ENCODE measurements at places on chromosomes 3 and 15.

DNA sequence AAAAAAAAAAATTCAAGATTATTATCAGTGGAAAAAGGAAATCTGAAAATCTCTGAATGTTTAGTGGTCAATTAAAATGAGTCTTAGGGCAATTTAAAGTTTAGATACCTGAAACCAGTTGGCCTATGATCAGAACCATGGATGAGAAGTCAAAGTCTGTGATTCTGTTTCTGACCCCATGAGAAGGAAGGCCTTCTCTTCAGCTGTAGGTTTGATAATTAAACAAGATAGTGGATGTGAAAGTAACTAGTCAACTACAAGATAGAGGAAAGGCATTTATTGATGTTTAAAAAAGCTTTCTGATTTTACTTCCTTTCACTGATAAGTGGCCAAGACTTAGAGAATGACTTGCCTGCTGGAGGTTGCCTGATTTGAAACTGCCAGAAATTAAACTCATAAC lies 8.7 kb downstream of the PLS1 start:
- no peak for DNase-seq

DNA sequence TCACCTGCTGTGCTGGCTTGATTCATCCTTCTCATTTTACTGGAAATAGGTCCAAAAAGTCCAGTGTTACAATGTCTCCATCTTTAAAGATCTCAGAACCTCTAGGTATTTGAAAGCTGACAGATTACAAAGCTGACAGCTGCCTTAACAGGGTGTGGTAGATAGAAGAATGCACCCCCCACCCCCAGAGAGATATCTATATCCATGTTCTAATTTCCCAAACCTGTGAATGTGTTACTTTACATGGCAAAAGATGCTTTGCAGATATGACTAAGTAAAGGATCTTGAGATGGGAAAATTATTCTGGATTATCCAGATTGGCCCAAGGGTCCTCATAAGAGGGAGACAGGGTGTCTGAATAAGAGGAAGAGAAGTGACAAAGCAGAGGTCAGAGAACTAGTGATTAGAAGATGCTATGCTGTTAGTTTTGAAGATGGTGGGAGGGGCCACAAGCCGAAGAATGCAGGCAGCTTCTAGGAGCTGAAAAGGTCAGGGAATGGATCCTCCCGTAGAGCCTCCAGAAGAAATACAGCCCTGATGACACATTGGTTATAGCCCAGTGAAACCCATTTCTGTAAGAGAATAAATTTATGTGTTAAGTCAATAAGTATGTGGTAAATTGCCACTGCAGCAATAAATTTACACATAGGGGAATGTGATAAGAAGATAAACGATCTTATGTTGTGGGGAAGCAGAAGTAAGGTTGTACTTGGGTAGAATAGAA lies 21.5 kb upstream of the FSTL1 start:
- no peak for DNase-seq

GRCh38 chr3:100910986-100911385 lies 82.2 kb downstream of the ABI3BP start:
- no peak for DNase-seq

- no peak for DNase-seq
Observed at GRCh38 chr3:137766876-137767537, 2.9 kb downstream of the SOX14 start.

DNA sequence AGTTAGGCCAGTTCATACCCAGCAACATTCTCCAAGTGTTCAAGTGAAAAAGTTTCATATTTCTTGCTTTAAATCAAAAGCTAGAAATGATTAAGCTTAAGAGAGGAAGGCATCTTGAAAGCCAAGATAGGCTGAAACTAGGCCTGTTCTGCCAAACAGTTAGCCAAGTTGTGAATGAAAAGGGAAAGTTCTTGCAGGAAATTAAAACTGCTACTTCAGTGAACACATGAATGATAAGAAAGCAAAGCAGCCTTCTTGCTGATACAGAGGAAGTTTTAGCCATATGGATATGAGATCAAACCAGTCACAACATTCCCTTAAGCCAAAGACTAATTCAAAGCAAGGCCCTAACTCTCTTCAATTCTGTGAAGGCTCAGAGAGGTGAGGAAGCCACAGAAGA lies 274.7 kb downstream of the TUSC7 start:
- no peak for DNase-seq

GRCh38 chr3:169668957-169669741 lies 5.6 kb upstream of the MECOM start:
- DNase-seq, result no peak

- DNase-seq, result no peak
Observed at GRCh38 chr15:63332367-63333124, 49.1 kb downstream of the CA12 start.

- no peak for DNase-seq
Observed at GRCh38 chr3:77655396-77655795, 615.5 kb downstream of the ROBO2 start.

DNA sequence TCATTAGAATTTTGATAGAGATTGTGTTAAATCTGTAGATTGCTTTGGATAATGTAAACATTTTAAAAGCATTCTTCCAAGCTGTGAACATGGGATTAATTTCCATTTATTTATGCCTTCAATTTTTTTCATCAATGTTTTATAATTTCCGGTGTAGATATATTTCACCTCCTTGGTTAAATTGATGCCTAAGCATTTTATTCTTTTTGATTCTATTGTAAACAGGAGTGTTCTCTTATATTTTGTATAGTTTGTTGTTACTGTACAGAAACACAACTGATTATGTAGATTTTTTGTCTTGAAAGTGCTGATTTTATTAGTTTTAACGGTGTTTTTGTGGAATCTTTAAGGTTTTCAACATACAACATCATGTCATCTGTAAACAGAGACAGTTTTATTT lies 355.0 kb downstream of the EDEM1 start:
- no peak for DNase-seq

GRCh38 chr3:179158336-179159039 lies 10.3 kb downstream of the PIK3CA start:
- DNase-seq, result no peak

GRCh38 chr15:81869161-81869954 lies 176.5 kb downstream of the MEX3B start:
- no peak for DNase-seq

DNA sequence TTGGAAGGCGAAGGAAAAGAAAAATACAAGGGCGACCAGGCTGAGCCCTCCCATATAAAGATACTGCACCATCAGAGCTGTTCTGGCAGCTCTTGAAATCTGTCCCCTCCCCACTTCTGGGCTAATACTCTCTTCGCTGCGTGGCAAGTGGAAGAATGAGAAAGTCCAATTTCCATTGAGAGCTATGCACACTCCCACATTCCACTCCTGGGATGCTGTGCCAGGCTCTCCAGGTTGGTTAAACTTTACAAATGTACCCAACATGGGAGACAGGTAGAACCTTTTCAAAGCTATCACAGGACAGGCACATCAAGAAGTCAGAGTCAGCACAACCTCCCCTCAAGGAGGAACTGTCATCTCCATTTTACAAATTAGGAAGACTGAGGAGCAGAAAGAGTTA lies 465.0 kb downstream of the SHQ1 start:
- DNase-seq, result no peak

DNA sequence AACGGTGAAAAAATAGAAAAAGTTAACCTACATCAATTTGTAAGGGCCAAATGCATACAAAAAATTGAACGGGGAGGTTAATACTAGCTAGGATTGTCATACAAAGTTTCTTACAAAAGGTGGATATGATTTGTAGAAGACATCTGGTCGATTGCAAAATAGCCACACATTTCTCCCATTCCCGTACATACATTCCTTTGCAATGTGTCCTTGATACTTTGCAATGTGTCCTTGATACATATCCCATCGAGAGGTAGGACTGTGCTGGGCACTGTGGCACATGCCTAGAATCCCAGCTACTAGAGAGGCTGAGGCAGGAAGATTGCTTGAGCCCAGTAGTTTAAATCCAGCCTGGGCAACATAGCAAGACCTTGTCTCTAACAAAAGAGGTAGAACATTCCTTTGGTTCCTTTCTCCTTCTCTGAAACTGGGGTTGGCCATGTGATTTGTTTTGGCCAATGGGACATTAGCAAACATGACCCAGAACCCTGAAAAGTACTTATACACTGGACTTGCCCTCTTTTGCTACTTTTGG lies 9.5 kb downstream of the TTBK2 start:
- DNase-seq, result no peak

DNA sequence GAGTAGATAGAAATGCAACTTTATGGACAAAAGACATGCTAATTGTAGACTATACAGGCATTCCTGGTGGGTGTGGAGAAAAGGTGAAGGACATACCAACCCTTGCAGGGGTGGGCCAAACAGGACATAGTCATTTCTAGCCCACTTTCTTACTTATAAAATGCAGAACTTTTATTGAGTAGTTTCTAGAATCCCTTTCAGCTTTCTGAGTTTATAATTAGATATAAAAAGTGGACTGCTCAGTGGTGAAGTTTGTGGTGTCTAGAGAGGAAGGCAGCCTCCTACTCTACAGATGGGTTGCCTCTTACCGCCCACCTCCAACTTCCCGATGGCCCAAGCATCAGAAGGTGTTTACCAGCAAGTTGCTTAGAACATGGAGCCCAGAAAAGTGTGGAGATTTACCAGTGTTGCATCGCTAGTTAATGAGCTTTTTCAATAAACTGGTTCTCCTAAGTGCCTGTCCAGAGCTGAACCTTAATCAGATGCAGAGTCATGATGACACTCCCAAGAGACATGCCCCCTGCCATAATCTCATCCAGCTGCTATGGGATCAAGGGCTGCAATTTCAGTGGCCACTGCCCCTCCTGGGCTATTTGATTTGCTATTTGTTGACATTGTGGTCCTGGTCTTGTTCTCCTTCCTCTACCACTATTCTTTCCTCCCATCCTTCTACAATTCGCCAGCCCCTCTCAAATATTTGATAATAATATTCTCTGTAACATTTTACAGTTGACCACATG lies 77.5 kb upstream of the STRIT1 start:
- no peak for DNase-seq

- no peak for DNase-seq
Observed at GRCh38 chr3:38967693-38967989, 84.1 kb downstream of the SCN11A start.

DNA sequence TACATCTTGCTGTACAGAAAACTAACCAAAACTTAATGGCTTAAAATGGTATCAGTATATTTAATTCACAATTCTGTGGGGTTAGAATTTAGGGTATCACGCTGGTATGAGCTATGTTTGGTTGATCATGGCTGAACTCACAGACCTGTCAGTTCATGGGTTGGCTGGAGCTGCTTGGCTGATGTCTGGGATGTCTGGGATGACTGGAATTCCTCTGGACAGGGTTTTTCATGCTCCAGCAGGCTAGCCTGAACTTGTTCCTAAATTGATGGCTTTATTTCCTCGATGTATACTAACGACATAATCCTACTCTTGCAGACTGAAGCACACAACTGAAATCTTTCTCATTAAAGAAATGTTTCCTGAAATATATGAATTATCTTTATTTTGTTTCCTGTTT lies 338.9 kb upstream of the GBE1 start:
- no peak for DNase-seq

DNA sequence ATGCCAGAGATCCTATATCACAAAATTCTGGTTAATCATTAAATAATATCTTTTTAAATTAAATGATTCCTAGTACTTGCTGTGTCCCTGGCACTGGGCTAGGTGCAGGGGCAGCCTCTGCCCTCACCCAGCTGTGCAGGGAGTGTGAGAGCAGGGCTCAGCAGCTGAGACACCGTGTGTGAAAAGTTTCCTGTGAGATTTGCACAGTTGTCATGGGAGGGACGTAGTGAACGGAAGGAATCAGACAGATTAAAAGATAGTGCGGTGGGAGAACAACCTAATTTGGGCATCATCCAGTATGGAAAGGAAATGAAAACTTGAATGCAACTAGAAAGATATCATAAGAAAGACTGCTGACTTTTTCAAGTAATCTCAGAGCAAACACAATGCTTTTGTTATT lies 204.1 kb downstream of the SSR3 start:
- no peak for DNase-seq

DNA sequence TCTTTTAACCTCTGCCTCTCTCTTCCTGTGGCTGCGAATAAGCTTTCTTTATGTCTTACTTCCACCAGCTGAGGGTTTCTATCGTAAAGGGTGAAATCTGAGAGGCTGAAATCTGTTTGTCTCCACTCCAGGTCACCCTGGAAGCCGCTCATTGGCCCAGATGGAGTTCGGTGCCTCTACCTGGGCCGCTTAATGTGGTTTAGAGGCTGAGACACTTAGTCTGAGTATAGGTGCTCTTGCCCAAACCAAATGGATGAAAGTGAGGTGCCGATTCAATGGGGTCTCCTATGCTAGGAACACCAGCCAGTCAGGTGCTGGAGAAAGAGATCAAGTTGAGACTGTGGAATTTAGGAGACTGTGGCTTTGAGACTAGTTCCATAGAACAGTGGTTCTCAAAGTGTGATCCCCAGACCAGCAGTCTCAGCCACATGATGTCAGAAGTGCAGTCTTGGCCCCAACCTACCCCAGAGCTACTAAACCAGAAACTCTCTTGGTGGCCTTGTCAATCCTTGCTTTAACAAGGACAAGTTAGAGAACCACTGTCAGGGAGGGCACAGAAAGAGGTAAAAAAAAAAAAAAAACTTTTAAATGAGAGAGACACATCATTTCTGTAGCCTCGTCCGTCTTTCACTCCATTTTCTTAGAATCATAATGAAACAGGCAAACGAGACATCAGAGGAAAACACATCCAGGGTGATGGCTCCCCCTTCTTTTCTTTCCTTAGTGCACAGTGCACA lies 54.9 kb upstream of the CCR2 start:
- DNase-seq, result no peak

DNA sequence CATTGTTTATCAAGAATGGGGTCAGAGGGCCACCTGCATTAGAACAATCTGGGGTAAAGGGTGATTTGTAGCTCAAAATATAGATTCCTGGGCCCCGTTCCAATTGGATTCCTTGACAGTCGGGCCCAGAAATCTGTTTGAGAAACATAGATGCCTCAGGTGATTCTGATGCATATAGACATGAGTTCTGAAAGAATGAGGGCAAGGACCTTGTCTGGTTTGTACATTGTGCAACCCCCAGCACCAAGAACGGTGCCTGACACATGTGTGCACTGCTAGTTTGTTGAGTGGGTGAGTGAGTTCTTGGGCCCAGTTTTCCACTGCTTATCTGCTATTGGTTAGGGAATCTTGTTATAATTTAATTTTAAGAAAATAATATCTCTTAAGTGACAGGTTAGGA lies 16.6 kb downstream of the CRYBG3 start:
- no peak for DNase-seq

DNA sequence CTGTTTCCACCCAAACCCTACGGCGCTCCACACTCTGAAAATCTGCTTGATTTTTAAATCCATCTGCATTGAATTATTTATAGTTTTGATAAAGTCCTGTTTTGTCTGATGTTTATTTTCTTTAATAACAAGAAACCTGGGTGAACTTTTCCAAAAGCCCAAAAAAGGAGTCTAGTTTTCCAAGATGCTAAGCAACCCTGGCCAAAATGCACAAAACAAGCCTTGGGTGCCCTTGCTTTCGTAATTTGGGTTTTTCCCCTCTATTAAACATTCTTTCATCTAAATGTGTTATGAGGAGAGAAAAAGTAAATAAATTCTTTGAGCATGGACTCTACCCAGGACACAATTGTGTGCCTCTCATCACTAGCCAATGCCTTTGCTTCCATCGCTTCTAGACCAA lies 468.9 kb downstream of the MCTP2 start:
- DNase-seq, result no peak

GRCh38 chr15:76024021-76024768 lies 12.0 kb upstream of the NRG4 start:
- DNase-seq, result no peak

Measured in stimulated activated CD8-positive, alpha-beta memory T cell treated with anti-CD3 and anti-CD28 coated beads, Interleukin-12 subunit alpha, Interleukin-12 subunit beta, amount 100 ng/mL, for 1 hour (primary cell).